ENCODE measurements at places on chromosomes 1 and 21.

DNA sequence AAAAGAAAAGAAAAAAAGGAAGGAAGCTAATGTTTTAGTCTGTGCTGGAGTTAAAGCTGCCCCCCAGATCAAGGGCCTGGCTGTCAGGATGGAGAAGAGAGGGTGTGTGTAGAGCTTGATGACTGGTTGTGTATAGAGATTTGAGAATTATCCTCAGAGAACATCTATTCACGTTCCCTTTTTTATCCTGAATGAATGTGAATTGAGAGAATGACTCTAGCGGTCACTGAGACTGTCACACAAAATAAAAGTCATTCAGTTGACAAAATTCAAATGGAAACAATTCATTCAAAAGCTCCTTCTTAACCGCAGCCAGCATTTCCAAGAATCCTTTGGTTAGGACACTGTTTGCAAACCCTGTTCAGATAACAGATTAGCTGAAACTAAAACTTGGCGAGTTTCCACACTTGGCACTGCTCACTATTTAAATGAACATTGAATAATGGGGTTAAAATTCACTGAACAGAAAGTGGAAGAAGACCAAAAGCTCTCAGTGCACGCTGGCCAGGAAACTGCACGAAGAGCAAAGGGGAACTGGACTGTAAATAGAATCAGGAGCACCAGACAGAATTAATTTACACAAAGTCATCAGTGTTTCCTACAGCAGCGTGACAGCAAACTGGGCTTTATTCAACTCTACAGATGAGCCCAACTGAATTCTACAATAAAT, 13.6 kb upstream of the FAM89A start:
- DNase-seq, result no peak

- no peak for DNase-seq
These were observed 82.6 kb downstream of the OLFML2B start for GRCh38 chr1:161940866-161941591.

GRCh38 chr1:79109445-79109844, 102.9 kb upstream of the ADGRL4 start:
- no peak for DNase-seq

- no peak for DNase-seq
These were observed 4.0 kb downstream of the ERG start for GRCh38 chr21:38494251-38494642.

- no peak for DNase-seq
These were observed 15.1 kb downstream of the LCA5L start for GRCh38 chr21:39430457-39430856.

DNA sequence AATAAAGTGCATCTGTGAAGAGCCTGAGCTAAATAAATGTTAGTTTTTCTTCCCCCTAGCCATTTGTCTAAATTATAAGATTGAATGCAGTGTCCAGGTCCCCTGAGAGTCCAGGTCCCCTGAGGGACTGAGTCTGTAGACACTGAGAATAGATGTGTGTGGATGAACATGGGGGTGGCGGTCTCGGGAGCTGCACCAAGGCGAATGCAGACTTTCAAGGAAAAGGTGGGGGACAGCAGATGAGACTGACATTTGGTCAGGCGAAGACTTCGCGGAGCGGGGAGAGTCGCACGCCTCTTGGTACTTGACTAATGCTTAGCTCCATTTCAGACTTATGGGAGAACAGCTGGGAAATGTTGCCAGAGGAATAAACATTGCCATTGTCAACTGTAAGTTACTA, 17.7 kb upstream of the MX2 start:
- no peak for DNase-seq

DNA sequence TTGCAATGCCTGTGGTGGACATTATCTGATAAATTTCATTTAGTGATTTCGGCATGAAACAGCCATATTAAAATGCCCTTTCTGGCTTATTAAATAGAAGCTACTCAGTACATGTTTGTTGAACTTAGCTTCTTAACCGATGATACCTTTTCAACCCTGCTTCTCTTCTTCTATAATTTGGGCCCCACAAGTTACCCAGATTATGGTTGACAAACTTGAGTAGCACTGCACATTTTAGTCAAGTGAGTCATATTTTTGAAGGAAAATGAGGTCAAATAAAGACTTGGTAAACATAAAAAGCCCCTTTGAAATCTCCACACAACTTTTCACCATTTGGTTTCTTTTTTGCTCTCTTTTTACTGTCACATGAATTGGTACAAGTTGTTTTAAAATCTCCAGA, 33.8 kb downstream of the GIPC2 start:
- no peak for DNase-seq

- DNase-seq, result no peak
These were observed 261.1 kb upstream of the RGS18 start for GRCh38 chr1:191897134-191897533.

GRCh38 chr1:74468982-74469603, 43.3 kb downstream of the LRRC53 start:
- DNase-seq, result no peak

DNA sequence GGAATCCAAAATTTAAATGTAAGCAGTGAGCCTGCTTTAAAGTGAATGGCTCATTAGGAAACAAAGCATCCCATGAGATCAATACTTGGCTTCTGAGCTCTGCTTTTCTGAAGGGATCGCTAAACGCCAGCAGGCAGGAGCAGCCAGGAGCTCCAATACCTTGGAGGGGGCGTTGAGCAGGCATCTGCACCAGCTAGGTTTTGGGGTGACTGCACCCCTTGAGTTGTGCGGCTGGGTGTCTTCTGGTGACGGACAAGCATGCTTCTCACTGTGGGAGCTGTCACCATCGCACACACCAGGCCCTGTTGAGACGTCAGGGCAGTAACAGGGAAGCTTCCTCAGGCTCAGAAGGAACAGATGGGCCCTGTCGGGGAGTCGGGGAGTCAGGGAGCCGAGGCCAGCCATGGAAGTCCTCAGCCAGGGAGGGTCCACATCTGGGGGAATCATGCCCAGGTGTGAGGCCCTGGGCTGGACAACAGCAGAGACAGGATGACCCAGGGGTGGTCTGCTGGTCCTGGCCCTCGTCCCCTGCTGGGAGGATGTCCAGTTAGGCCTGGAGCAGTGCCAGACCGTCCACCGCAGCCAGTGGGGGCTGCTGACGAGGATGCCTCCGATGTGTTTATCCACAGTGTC, 57.9 kb upstream of the ADARB1 start:
- no peak for DNase-seq

- no peak for DNase-seq
These were observed 14.8 kb downstream of the LRRC41 start for GRCh38 chr1:46288485-46289133.

- DNase-seq, result no peak
These were observed 59.0 kb downstream of the IRF2BP2 start for GRCh38 chr1:234551032-234551378.

DNA sequence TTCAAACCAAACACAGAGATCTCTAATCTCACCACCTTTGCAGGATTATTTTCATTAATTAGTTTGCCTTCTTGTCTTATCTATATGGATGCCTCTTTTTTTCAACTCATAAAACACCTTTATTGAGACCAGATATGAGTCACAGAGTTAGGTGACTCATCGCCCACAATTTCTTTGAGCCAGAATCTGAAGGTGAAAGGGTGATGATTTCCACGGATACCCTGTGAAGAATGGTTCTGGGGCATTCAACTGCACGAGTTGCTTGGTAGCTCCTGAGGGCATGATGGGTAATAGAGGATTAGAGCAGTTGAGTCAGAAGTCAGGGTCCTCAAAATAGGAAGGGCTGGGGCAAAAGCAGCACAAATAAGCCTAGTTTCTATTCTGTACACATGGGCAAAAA, 128.2 kb downstream of the TBX19 start:
- DNase-seq, result peak; percentile 30

- no peak for DNase-seq
These were observed 38.7 kb downstream of the TRIM62 start for GRCh38 chr1:33143176-33143575.

DNA sequence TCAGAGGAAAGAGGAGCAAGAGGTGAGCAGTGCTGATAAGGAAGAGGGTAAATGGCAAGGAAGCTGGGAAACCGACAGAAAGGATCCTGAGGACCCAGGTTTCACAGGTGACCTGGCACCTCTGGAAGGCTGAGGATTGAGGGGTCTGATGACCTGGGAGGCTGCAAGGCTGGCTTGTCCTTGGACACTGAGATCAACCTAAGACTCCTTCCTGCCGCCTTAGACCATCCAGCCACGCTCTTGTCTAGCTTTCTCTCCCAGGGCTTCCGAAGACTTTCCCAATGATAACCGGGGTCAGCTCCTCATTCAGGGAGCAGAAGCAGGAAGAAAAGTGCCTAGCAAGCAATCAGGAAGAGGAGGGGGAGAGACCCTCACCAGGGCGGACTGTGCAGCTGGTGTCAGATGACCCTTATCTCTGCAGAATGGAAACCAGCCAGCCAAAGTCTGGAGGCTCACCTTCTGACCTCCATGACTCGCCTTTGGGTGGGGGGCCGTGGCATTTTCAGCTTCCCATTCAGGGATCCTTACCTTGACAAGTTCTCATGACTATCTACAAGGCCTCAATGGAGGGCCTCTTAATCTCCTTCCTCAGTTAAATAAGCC, 77.7 kb downstream of the CAPZB start:
- DNase-seq, result no peak

GRCh38 chr21:19807201-19807600, 1191.0 kb upstream of the NCAM2 start:
- no peak for DNase-seq

GRCh38 chr1:14787604-14788003, 189.1 kb downstream of the KAZN start:
- no peak for DNase-seq

DNA sequence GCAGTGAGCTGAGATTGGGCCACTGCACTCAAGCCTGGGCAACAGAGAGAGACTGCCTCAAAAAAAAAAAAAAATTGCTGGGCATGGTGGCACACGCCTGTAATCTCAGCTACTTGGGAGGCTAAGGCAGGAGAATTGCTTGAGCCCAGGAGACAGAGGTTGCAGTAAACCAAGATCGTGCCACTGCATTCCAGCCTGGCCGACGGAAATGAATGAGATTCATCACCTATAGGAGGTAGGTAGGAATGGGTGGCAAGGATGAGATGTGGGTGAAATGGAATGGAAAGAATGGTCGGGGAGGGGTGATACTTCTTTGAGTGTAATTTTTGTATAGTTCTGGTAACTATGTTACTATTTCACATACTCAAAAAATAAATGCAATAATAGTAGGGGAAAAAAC, 15.4 kb downstream of the CTXND2 start:
- DNase-seq, result no peak

- DNase-seq, result no peak
These were observed 73.8 kb downstream of the NIBAN1 start for GRCh38 chr1:184900507-184900906.

- no peak for DNase-seq
These were observed 32.6 kb upstream of the RGS8 start for GRCh38 chr1:182716740-182717720.

GRCh38 chr1:20837554-20838192, 50.6 kb upstream of the HP1BP3 start:
- no peak for DNase-seq

All from activated CD4-positive, alpha-beta T cell treated with anti-CD3 and anti-CD28 coated beads, Interleukin-2, amount 50 U/mL, for 1 hour (primary cell).